ENCODE measurements at places on chromosomes 16 and 17.

GRCh38 chr17:67343237-67343636 lies 23.1 kb downstream of the PSMD12 start:
- DNase-seq = no peak

- no peak for DNase-seq
Measured at GRCh38 chr17:48219617-48220016, 112.1 kb downstream of the SNX11 start.

- DNase-seq = no peak
Measured at GRCh38 chr17:17814162-17815061, 22.4 kb downstream of the SREBF1 start.

GRCh38 chr16:48113471-48113870 lies 42.3 kb downstream of the ABCC12 start:
- no peak for DNase-seq

GRCh38 chr16:1054660-1055556 lies 17.6 kb upstream of the SSTR5 start:
- DNase-seq = peak; percentile 68

- no peak for DNase-seq
Measured at GRCh38 chr16:70375636-70376611, 29.2 kb downstream of the DDX19A start.

- no peak for DNase-seq
Measured at GRCh38 chr17:35080536-35080935, 17.0 kb upstream of the RFFL start.

DNA sequence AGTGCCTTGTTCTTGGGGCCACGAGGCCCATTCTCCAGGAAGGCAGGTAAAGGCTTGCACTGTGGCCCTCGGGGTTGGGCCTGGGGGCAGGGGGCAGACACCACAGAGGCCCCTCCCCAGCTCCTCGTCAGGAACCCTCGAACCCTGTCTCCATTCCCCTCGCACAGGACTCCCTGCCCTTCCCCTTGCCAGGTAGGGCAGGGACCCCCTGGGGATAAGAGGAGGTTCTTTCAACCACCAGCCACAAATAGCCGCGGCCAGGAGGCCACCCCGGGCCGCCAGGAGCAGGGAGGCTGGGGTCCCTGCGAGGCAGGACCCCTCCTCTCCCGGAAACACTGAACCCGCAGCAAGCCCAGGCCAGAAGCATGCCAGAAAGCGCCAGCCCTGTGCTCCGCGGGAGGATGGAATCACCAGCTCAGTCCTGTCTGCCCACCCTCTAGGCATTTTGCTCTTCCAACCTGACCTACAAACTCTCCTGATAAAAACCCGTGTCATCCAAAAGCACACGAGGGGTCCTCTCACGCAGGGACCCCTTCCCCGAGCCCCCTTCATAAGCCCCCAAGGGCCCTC lies 45.6 kb downstream of the SLC47A1 start:
- peak; percentile 50 for DNase-seq

GRCh38 chr17:78387977-78388941 lies 9.8 kb downstream of the PGS1 start:
- DNase-seq = no peak

DNA sequence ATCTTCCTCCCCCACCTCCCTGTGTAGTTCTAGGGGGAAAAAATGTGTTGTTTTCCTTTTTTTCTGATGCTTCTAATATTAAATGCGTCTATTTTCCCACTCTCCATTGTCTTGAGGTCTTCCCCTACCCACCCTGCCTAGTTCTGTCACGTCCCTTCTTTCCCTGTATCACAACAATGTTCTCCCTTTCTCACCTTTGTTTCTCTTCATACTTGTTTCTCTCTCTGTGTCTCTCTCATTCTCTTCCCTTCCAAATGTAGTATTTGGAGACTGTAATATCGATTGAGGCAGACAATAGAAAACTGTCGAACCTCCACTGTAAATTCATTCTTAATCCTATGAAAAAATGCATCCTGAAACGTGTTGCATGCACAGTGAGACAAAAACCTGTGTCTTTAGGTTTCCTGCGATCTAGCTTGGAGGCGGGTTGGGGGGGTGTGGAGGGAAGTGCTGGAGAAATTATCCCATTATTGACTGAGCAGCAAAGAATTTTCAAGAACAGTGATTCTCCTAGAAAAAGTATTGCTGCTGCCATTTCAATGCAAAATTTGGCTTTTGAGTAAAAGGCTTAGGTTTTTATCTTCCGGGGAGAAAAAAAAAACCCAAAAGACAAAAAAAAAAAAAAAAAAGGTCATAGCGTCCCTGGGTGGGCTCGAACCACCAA lies 1.3 kb upstream of the PSMB3 start:
- peak; percentile 35 for DNase-seq

DNA sequence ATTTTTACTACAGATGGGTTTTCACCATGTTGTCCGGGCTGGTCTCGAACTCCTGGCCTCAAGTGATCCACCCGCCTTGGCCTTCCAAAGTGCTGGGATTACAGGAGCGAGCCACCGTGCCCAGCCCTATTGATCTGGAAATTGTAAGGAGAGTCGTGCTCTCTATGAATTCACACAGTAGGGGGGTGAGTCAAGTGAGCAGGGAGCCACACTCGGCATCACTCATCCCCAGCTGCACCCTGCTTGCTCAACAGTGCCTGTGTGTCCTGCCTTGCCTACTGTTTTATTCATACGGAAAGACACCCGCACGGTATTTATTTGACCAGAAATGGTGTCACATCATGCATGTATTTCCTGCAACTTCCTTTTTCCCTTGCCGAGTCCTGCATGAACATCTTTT lies 157.2 kb upstream of the FOXF1 start:
- no peak for DNase-seq

DNA sequence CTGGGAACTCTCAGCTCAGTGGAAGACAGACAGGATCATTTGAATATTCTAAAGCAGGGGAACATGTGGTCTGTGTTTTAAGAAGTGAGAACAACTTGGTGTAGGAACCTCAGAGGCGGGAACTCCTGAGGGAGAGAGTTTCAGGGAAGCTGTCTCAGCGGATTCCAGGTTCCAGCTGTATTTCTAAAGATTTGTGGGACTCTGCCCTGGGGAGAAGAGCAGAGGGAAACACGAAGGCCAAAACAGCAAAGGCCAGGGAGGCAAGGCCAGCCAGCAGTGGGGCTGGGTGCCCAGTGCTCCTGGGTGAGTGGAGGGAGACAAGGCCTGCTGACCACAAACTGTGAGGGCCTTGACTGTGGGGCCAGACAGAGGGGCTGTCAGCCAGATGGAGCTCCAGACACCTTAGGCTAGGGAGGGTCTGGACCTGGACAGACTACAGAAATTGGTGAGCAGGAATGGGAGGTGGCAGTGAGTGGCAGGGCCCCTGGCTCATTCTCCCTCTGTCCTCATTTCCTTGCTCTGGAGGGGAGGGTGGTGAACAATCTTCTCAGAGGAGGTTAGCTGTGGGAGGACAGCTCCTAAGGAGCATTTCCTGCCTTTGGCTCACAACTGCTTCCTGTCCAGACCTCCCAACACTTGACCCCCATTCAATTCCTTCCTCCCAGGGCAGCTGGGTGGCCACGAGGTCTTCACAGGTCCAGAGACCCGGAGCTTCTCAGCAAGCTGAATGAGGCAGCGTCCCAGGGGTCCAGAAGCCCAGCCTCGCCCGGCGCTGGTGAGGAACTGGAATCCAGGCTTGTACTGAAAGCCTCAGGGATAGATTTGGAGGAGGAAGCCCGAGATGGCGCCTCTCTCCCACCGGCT lies 21.0 kb upstream of the FZD2 start:
- DNase-seq = peak; percentile 68

DNA sequence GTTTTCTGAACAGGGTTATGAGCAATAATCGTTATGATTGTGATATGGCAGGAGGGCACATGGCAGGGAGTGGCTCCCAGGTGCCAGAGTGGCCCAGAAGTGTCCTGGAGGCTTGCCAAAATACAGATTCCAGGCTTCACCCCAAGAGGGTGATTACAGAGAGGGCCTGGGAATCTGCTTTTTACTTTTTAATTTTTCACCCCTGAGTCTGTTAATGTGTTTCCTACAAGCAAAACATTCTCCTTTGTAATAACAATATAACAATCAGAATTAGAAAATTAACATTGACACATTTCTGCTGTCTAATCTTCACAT lies 212.4 kb downstream of the SNX29 start:
- no peak for DNase-seq

- no peak for DNase-seq
Measured at GRCh38 chr17:38658741-38659345, 15.9 kb downstream of the EPOP start.

DNA sequence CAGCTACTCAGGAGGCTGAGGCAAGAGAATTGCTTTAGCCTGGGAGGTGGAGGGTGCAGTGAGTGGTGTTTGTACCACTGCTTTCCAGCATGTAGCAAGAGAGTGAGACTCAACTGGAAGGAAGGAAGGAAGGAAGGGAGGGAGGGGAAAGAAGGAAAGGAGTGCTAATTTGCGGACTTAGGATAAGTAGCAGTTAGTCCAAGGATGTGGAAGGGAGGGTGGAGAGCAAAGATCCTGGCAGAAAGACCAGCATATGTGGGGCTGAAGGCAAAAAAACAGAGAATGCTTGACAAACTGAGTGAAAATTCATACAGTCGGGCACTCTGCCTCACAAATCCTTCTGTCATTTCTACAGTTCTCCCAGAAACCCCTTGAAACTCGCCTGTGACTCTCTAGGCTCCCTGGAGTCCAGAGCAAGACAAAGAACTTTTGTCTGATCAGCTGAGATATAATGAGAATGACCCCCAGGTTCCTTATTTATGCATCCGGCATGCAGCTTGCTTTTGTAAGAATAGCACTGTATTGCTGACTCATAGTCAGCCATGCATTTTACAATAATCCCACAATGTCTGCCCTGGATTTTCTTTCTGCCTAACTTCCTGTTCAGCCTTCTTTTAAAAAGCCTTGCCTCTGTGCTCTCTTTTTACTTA lies 31.5 kb downstream of the CDK5RAP3 start:
- peak; percentile 37 for DNase-seq

GRCh38 chr17:38978180-38978579 lies 11.0 kb upstream of the FBXO47 start:
- no peak for DNase-seq

DNA sequence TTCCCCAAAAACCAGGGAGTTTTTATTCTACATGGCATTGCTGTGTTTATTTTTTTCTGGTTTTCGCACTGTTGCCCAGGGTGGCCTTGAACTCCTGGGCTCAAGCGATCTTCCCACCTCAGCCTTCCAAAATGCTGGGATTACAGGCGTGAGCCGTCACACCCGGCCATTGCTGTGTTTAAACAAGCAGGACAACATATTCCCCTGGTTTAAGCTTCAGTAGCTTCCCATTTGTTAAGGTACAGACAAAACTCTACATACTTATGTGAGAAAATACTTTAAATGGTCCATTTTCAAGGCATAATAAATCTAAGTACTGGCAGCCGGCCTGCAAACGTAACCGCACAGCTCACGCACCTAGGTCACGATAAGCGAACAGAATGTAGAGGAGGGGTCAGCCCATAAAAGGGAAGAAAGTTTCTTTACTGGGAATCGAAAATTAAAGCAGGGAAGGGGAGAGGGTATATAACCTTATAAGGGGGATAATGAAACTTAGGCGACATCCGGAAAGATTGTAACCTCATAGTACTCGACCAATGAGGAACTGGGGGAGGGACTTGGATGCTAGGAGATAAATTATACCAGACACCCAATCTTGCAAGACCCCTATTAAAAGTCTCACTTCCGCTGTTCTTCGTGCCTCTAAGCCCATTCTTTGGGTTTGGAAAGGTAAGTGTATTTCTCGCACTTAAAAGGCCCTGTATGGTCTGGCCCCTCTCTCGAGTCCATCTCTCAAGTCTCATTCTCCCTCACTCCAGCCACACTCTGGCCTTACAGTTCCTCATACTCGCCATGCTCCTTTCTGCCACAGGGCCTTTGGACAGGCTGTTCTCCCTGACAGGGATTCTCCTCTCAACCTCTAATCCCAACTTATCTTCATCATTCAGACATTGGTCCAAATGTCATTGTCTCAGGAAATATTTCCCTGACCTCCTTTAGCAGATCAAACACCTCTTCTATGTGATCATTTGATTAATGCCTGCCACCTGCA lies 59.2 kb downstream of the TEX14 start:
- DNase-seq = no peak

DNA sequence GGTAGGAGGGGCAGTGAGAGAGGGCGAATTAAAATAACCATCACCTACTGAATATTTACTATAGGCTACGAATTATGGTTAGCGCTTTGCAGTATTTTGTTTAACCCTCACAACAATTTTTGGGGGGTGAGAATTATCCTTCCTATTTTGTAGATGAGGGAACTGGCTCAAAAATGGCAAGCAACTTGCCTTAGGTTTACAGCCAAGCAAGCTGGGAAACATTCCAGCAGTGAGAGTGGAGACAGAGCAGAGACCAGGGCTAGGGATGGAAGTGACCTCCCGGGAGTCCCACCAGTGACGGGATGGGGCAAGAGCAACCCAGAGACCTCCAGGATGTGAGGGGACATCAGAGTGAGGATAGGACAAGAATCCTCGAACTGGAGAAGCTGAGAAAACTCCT lies 352 bp upstream of the VMO1 start:
- peak; percentile 32 for DNase-seq

- DNase-seq = no peak
Measured at GRCh38 chr17:40568074-40568836, 3.0 kb upstream of the CCR7 start.

- no peak for DNase-seq
Measured at GRCh38 chr16:29126057-29126494, 141.2 kb downstream of the LAT start.

DNA sequence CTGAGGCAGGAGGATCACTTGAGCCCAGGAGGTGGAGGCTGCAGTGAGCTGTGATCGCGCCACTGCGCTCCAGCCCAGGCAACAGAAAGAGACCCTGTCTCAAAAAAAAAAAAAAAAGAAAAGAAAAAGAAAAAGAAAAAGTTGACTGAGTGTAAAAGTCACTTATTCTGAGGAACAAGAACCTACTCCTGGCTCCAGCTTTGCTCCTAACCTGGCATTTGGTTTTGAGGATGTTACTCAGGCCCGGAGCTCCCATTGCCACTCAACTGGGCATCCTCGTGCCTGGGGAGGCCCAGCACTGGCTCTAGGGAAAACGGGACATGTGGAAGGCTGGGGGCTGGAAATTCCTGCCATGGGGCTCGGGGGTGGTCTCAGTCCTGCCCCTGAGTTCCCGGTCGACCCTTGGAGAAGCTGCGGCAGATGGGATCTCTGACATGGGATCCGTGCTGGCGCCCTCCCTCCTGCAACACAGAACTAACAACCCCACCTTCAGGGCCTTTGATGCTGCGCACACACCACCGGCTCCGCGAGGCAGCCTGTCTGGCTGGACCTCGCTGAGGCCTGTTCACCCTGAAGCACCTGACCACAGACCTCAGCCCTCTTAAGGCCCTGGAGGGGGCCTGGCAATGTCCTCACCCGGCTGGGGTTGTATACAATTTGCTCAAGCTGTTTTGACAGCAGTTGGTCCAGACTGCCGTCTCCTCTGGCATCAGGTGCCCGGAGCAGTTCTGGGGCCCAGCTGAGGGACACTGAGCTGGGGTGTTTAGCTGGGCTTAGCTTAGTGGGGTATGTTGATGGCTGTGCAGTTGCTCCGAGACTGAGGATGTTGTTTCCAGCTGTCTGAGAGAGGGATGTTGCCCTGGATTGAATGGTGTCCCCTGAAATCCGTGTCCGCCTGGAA lies 12.3 kb downstream of the CD7 start:
- DNase-seq = no peak

DNA sequence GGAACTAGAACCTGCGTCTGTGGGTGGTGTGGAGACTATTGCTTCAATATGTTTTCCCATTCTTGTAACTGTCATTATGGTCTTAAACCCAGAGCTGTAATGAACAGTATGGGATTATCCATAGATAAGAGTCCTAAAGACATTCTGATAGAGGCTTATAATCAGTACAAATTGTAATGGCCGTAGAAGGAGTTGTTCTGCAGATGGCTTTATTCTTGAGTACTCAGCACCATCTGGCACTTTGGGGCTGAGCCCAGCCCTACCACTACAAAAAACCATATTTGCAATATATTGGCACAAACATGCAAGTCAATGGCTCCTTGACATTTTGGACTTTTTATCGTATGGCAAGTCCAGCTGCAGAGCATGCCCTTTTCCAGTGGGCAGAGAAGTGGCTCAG lies 150.0 kb downstream of the HS3ST4 start:
- no peak for DNase-seq

All from right kidney (tissue), 9 donors.